ENCODE measurements at places on chromosomes 3 and 15.

DNA sequence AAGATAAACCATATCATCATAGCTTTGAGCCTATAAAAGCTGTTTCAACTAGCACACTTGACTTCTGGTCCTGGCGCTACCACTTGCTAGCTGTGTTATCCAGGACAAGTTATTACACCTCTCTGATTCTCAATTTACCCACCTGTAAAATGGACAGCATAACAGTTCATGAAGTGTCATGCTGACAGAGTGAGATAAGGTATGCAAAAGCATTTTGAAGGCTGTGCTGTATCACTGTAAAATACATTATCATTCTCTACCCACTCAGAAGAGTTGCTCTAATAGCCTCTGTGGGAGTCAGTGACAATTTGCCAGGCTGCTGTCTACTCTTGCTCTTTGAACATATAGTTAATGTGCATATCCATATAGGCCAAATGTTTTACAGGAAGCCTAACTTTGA, 93.0 kb downstream of the SSR3 start:
- no peak for DNase-seq

GRCh38 chr3:127013758-127014535, 31.0 kb downstream of the PLXNA1 start:
- no peak for DNase-seq

GRCh38 chr15:25335279-25335678, 103.5 kb downstream of the UBE3A start:
- DNase-seq = no peak

DNA sequence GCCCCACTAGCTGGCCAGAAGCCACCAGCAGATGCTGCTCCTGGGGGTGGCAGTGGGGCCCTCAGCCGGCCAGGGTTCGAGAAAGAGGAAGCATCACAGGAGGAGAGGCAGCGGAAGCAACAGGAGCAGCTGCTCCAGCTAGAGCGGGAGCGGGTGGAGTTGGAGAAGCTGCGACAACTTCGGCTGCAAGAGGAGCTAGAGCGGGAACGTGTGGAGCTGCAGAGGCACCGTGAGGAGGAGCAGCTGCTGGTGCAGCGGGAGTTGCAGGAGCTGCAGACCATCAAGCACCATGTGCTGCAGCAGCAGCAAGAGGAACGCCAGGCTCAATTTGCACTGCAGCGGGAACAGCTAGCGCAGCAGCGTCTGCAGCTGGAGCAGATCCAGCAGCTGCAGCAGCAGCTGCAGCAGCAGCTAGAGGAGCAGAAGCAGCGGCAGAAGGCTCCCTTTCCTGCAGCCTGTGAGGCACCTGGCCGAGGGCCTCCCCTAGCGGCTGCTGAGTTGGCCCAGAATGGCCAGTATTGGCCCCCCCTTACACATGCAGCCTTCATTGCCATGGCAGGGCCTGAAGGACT, 17.5 kb upstream of the APEH start:
- no peak for DNase-seq

GRCh38 chr3:13391308-13391707, 28.8 kb downstream of the NUP210 start:
- no peak for DNase-seq

DNA sequence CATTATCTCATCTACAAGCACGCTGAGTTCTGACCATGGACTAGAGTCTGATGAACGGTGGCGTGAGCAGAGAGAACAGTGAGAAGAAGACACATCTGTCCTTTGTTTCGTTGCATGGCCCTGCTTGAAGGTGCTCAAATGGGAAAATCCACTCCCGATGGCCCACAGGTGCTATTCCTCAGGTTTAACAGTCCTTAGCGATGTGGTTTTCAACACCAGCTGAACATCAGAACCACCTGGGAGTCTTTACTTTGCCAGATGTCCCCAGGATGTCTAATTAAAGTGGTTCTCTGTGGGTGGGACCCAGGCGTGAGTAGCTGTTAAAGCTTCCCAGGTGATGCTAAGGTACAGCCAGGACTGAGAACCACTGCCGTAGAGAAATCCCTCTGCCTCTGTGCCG, 13.0 kb downstream of the ADAMTS17 start:
- DNase-seq = no peak

- DNase-seq = no peak
Measured at GRCh38 chr15:43225201-43225949, 4.6 kb upstream of the EPB42 start.

GRCh38 chr15:56056626-56057025, 63.2 kb upstream of the NEDD4 start:
- no peak for DNase-seq

DNA sequence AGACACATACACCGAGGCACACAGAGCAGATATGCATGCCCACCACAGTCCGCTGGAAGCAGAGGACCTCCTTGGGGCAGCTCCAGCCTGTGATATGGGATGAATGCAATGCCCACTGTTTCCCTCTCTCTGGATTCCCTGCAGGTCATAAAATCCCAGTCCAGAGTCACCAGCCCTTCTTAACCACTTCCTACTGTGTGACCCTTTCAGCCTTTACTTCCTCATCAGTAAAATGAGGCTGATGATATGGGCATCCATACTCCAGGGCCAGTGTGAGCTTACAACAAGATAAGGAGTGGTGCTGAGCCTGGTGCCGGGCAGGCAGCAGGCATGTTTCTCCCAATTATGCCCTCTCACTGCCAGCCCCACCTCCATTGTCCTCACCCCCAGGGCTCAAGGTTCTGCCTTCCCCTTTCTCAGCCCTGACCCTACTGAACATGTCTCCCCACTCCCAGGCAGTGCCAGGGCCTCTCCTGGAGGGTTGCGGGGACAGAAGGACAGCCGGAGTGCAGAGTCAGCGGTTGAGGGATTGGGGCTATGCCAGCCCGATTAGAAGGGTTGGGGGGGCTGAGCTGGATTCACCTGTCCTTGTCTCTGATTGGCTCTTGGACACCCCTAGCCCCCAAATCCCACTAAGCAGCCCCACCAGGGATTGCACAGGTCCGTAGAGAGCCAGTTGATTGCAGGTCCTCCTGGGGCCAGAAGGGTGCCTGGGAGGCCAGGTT, at the start of gene GNAT1:
GNAT1 (plus strand) TSS at position 675 of the 725 bp plus-strand sequence. CDS start 116 bp downstream, outside the sequence.
- DNase-seq = no peak

GRCh38 chr3:5051772-5052171, 70.3 kb upstream of the ARL8B start:
- no peak for DNase-seq

- peak; percentile 95 for DNase-seq
Measured at GRCh38 chr15:75625542-75626347, at the start of gene SNUPN. Gene SNUPN (minus strand): TSS chr15:75625725. CDS start chr15:75621051, 4,674 bp downstream.

DNA sequence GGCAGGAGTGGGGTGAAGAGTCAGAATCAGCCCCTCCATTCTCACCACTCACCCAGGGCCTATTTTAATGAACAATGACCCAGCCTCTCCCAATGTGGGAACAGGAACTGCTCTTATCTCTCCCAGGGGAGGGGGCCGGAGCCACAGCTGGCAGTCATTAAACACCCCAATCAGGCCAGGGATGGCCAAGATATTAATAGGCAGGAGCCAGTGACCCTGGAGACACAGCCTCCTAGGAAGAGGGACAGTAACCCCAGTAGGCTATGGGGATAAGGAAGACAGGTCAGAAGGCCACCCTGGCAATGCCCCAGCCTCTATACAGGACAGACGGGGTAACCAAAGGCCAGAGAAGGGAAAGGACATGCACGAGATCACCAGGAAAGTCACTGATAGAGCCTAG, 38.6 kb downstream of the VIPR1 start:
- no peak for DNase-seq

DNA sequence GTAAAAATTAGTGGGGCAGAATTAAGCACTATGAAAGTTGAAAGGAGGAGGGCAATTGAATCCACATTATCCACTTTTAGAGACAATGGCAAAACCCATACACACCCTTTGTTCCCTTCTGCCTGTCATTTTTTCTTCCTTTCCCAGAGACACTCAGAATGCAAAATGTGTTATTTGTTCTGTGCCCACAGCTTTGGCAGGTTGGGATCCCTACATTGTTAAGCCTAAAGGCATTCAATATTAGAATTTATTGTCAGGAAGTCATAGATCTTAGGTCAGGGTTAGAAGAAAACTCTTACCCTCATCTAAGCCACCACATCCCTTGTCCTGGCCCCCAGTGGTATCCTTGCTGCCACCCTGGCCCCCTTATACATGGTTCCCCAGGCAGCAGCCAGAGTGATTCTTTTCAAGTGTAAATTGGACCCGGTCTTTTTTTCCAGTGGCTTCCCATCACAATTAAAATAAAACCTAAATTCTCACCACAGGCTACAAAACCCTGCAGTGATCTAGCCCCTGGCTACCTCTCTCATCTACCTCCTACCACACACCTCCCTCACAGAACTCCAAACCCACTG, 470.1 kb upstream of the ATP11B start:
- DNase-seq = no peak

GRCh38 chr3:171967137-171967783, 72.1 kb upstream of the FNDC3B start:
- DNase-seq = no peak

- DNase-seq = no peak
Measured at GRCh38 chr3:134428401-134428800, 54.2 kb upstream of the AMOTL2 start.

- no peak for DNase-seq
Measured at GRCh38 chr3:46926871-46927717, 49.5 kb downstream of the CCDC12 start.

DNA sequence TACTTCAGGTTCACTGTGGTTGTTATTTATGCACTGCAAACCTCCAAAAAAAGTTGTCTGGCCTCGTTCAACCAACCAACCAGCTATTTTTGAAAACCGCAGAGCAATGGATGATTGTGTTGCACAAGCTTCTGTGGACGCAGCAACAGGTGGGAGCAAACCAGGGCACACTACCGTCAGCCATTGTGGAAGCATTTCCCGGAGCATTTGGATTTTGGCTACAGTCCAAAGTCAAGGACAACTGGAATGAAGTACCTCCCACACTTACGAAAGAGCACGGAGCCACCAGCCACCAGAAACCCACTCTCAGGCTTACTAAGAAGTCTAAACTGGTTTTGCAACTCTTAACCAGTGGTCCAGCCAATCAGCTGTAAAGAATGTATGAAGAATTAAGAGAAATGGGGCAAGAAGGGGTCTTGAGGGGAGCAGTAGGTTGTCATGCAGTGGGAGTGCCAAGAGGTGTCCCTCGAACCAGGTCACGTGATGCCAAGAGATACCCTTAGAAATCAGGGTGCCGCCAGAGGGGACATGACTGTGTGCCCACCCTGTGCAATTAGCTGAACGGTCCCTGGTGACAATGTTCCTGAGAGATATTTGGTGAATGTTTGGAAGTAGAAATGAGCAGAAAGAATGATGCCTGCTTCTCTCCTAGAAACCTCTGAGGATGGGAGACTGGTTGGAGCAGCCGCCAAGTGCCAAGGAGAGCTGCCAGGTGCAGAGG, 68.9 kb upstream of the PCSK6 start:
- no peak for DNase-seq

DNA sequence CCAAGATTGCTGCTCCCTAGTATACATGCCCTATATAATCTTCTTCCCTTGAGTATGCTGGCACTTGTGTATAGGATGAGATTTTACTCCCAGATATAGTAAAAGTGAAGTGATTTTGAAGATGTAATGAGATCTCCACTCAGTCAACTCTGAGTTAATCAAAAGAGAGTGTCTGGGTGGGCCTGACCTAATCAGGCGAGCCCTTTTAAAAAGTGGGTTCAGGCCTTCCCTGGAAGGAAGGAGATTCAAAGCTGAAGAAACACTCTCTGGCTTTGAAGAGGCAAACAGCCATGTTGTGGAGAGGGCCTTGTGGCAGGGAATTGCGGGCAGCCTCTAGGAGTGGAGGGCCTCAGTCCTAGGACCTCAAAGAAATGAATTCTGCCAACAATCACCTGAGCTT, 5.5 kb upstream of the STARD5 start:
- no peak for DNase-seq

DNA sequence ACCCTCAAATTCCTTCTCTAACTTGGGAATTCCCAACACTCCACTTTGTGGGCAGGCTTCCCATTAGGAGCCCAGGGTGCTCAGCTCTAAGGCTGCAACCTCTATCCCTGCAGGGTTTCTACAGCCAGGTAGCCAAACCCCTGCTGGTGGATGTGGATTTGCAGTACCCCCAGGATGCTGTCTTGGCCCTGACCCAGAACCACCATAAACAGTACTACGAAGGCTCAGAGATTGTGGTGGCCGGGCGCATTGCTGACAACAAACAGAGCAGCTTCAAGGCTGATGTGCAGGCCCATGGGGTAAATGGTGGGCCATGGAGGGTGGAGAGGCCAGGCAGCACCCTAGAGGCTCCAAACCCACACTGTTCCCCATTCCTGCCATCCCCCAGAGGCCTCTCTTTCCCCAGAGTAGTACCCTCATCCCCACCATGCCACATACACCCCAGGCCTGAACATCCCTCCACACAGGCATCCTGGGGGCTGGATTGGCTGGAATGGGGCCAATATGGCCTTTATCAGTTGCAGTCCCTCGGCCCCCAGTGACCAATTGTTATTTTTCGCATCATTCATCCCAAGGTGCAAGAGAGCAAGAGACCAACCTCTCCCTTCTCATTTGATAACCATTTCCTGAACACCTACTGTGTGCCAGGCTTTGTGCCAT, 7.7 kb downstream of the ITIH1 start:
- no peak for DNase-seq

DNA sequence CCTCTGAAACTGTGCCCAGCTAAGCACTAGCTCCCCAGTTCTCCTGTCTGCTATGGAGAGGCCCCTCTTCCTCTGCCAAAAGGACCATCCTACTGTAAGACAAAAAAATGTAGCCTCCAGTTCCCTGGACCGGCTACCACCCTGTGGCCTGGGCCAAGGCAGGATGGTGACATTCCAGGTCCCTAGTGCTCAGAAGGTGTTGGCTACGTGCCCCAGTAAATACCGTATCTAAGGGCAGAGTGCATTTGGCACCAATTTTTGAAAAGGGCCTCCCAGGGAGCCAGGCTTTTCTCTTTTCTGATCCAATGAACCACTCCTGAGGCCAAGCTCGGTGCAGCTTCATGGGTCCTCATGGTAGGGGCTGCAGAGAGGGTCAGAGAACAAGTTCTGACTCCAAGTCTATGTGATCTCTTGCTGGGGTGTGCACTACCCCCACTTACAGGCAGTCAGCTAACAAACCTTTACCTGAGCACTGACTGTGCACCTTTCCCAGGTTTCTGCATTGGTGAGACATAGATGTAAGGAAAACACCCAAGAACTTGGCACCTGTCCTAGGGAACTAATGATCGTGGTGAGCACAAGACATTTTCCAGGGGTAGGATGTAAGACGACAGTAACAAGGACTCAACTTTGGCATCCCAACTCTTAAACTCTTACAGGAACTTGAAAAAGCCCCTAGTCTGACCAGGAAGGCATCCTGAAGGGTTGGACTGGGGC, 32.6 kb downstream of the TLE3 start:
- no peak for DNase-seq

GRCh38 chr3:116872688-116873087, 163.1 kb downstream of the TUSC7 start:
- DNase-seq = no peak

GRCh38 chr3:55646121-55646520, 159.0 kb upstream of the WNT5A start:
- DNase-seq = no peak

- DNase-seq = no peak
Measured at GRCh38 chr15:66907826-66908743, 157.3 kb upstream of the SMAD3 start.

GRCh38 chr3:148922467-148922866, 57.4 kb downstream of the CPA3 start:
- DNase-seq = no peak
